ENCODE measurements at places on chromosomes 3 and 15. TPM values are rescaled to one million over a fixed set of nuclear protein-coding genes. Genes with fewer than 3 reads are reported as not detected.

The ACAN gene
- 0.23 TPM for total RNA-seq

The OSBPL10 gene
- total RNA-seq = 37.0 TPM

The SLC9C1 gene
- total RNA-seq = 0.50 TPM

The TERC gene
- 8.6 TPM for total RNA-seq

The RBM6 gene
- 163 TPM for total RNA-seq

The EFCAB12 gene
- total RNA-seq = 1.2 TPM

The MESP2 gene
- 1.6 TPM for total RNA-seq

The C3orf20 gene
- total RNA-seq = not detected

The BDH1 gene
- 33.3 TPM for total RNA-seq

The CTXN2 gene
- total RNA-seq = 0.13 TPM

The GTF2E1 gene
- 42.6 TPM for total RNA-seq

The WDR93 gene
- 0.36 TPM for total RNA-seq

The GOLGA8G gene
- total RNA-seq = not detected

The NMB gene
- total RNA-seq = 9.1 TPM

The SEMA5B gene
- 36.6 TPM for total RNA-seq

The GOLGA8O gene
- not detected for total RNA-seq

The TRIM59 gene
- total RNA-seq = 35.5 TPM

The NRROS gene
- total RNA-seq = 3.2 TPM

The OSTN gene
- not detected for total RNA-seq

The SLC12A8 gene
- total RNA-seq = 14.9 TPM

The ADCY5 gene
- 5.2 TPM for total RNA-seq

The ERC2 gene
- 16.1 TPM for total RNA-seq

The SYNPR gene
- total RNA-seq = not detected

The UBAP1L gene
- total RNA-seq = 2.8 TPM

The TBCCD1 gene
- total RNA-seq = 6.0 TPM

The HAPLN3 gene
- 15.0 TPM for total RNA-seq

The HRG gene
- total RNA-seq = not detected

The PPP4R2 gene
- 133 TPM for total RNA-seq

The IL5RA gene
- total RNA-seq = not detected

The CCR3 gene
- not detected for total RNA-seq

The PLA2G4D gene
- total RNA-seq = not detected

The IREB2 gene
- total RNA-seq = 81.4 TPM

The GPX1 gene
- total RNA-seq = 211 TPM

The STRIT1 gene
- total RNA-seq = not detected

The STXBP5L gene
- 1.7 TPM for total RNA-seq

The GPR15 gene
- total RNA-seq = not detected

The WNT7A gene
- not detected for total RNA-seq

The C3orf70 gene
- total RNA-seq = 0.79 TPM

The SOX14 gene
- total RNA-seq = 0.11 TPM

The TOPAZ1 gene
- total RNA-seq = not detected

The TMEM207 gene
- not detected for total RNA-seq

The ANKRD34C gene
- not detected for total RNA-seq

The KBTBD13 gene
- not detected for total RNA-seq

All from endodermal cell (in vitro differentiated cells).